GM12891 (cell line): ENCODE measurements at places on chromosomes 7 and 10.

GRCh38 chr10:48605786-48606529 is 1.1 kb upstream of the ARHGAP22 start:
- DNase-seq: no peak

GRCh38 chr10:131141645-131142516 is 169.6 kb downstream of the TCERG1L start:
- no peak for DNase-seq

DNA sequence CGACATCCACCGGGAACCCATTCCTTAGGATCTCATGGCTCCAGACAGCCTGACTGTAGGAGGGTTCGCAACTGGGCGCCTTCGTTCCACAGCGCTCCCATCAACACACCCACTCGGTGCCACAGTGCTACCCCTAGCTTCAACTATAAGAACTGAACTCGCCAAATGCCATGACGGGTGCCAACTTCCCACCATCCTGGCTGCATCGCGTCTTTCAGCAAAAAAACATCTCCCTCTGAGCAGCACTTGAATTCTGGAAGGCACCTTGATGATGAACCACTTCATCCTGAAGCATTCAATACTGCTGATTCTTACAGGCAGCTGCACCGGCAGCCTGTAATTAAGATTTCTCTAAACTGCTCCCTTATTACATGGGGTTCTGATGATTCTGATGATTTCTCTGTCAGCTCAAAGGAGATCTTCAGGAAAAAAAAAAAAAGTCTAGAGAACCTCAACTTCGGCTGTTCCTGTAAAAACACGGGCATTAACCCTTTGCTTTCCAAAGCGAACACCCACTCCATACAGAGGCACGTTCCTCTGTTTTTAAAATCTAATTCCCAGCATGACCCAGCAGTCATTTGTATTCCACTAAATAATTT is 1.3 kb downstream of the CYTH3 start:
- DNase-seq: no peak

- DNase-seq: no peak
Measured at GRCh38 chr7:111390000-111390399, 172.3 kb downstream of the IMMP2L start.

- DNase-seq: peak; percentile 65
Measured at GRCh38 chr10:132319853-132320653, 11.9 kb upstream of the LRRC27 start.

DNA sequence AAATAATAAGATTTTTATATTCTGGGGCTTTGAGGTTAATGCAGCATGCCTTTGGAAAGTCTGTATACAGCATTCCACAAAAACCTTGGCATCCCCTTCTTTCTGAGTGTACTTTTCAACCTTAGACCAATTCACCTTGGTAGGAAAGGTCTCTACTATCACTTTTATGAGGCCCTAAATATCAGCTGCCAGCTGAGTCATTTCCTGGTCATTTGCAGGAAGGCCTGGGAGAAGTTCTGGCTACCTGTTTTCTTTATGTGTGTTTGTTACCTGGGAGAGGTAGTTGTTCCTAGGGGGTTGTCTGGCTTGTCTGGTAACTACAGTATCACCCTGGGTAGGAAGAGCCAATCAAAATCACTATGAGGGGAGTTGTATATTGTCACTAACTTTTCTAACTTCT is 4.1 kb downstream of the SPAM1 start:
- no peak for DNase-seq

- DNase-seq: no peak
Measured at GRCh38 chr10:8211631-8212030, 157.1 kb downstream of the GATA3 start.

DNA sequence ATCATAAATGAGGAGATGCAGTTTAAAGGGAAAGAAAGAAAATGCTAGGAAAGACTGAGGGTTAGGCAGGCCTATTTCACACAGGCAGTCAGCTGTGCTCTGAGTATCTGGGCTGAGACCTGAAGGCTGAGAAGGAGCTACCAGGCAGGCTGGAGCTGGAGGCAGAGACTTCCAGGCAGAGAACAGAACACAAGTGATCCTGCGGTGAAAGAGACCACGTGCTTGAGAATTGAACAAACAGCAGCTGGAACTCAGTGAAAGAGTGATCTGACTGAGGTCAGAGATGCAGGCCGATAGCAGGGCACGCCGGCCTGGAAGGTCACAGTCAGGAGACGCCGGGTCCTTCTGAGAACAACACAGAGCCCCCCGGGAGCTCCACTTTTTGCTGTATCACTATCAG is 147.8 kb downstream of the ADAM12 start:
- DNase-seq: no peak

DNA sequence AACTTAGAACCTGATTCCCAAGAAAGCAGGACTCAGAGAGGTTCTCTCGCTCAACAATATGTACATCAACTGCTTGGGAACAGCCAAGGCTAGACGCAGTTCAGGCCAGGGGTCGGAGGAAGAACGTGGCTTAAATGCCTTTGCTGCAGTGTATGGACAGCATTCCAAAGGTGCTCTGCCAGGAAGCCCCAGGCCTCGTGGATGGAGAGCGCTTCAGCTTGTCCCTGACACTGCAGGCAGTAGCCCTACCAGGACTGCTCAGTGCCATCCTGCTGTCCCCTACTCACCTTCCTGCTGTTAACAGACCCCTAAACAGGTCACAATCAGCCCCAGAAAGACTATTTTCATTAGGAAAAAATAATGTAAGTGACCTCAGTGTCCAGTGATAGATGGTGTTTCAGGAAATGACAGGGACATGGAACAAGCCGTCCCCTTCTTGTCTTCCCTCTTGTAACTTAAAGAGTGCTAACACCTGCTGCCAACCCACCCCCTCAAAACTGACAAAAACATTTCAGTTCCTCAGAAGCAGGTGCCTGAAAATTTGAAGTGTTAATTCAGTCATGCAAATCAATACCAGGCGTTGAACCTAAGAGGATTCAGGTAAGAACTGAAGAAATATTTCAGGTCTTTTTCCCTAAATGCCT is 16.5 kb downstream of the CREB3L2 start:
- no peak for DNase-seq

GRCh38 chr10:120961795-120962755 is 110.9 kb downstream of the WDR11 start:
- DNase-seq: no peak

DNA sequence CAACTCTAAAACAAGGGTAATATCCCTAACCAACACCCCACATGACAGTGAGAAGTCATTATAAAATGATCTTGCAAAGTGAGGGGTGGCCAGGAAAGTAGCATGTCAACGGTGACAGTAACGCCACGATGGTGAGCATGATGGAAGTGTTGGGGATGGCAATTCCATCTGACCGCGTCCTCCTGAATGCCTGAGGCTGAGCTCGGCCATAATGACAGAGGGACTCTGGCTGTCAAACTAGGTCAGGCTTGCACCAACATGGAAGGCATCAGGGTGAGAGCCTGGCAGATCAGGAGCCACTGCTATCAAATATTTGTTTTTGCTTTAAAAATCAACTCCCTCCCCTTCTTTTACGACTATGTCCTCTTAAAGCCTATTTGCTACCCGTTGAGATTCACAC is 55.7 kb upstream of the EFCAB10 start:
- no peak for DNase-seq

DNA sequence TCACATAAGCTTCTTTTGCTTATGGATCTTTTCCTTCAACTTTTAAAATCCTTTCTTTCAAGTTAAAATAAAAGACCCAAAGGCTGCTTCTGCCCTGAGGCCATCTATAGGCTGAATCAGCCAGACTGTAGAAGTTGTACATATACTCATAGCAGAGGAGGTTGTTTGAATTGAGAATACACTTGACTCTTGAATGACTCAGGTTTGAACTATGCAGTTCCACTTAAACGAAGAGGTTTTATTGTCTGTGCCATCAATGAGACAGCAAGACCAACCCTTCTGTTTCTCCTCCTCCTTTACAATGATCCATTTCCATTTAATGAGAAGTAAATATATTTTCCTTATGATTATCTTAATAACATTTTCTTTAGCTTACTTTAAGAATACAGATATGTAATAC is 5.8 kb downstream of the ZNF365 start:
- no peak for DNase-seq
